ENCODE measurements at places on chromosomes 4 and X. TPM values are rescaled to one million over a fixed set of nuclear protein-coding genes. Genes with fewer than 3 reads are reported as not detected.

DNA sequence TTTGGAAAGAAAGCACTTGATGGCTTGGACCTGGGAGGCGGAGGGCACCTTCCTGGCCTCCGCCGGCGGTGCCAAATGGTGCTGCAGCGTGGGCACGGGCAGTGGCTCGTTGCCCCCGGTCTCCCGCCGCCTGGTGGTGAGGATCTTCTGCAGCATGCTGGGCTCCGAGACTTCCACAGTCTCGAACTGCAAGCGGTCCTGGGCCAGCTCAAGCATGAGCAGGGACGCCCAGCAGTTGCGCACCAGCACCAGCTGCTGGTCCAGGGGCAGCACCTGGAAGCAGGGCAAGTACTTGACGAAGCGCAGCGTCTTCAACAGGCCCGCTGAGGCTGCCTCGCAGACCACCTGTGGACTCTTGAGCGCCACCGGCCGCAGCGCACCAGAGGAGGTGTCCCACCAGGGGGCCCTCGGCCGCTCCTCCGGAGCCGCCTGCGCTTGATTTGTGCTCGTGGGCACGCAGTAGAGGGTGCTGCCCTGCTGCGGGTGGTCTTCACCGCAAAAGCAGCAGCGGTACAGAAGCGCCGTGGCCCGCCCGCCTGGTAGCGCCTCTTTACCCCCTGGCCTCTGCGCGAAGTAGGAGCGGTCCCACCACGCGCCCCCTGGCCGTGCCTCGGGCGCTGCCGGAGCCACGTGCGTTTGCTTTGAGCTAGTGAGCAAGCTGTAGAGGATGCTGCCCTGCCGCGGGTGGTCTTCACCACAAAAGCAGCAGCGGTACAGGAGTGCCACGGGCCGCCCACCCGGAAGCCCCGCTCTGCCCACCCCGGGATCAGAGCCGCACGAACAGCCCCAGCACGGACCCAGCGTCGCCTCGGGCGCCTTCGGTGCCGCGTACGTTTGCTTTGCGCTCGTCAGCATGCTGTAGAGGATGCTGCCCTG is 689 bp downstream of the NR0B1 start:
- DNase-seq = peak; percentile 46
- H3K27me3 ChIP-seq = peaks cover 46% of the 10 kb centered on the region
- H3K4me3 ChIP-seq = peak overlapping the region; percentile 53
- H3K4me1 ChIP-seq = no peaks in the 10 kb centered on the region

DNA sequence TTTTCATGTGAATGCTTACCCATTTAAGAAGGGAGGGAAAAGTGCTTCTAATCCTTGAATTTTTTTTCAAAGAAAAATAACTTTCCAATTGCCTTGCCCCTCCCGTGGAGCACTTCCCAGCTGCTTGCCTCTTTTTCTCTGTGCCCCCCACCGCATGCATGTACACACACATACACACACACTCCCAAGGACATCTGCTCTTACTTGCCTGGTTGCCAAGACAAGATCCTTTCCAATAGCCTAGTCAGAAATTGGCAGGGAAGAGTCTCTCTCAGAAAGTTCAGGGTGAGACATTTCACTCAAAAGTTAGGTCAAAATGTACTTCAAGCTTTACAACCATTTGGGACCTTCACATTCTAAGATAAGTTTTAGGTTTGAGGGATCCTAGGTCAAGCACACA is 10.9 kb downstream of the HHIP start:
- no peak overlapping the region for H3K27ac ChIP-seq
- no peaks in the 10 kb centered on the region for H3K27me3 ChIP-seq
- no peak overlapping the region for H3K4me3 ChIP-seq
- DNase-seq = no peak

DNA sequence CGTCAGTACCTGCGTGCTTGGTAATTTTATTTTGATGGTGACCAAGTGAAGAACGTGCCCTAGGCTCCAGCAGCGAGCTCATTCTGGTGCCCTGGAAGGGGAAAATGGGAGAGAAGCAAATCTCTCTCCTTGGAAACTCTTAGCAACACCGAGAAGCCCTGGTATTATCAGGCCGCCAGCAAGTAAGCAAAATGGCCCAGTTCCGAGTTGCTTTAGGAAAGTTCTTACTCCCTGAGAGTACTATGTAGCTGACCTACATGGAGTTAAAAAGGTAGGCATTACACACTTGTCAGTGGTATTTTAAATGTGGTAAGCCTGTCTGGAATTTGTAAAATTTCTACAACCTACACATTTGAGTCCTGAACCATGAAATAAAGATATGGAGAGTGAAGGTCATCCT is 146.4 kb downstream of the CPEB2 start:
- H3K4me3 ChIP-seq = no peak overlapping the region
- DNase-seq = no peak
- no peak overlapping the region for H3K27ac ChIP-seq
- H3K36me3 ChIP-seq = no peaks in the 10 kb centered on the region

IRS4 gene
- total RNA-seq = 14.9 TPM

UGT2B17 gene
- not detected for total RNA-seq

MAGEA4 gene
- total RNA-seq = 2.8 TPM

SOD3 gene
- 11.8 TPM for total RNA-seq

DNA sequence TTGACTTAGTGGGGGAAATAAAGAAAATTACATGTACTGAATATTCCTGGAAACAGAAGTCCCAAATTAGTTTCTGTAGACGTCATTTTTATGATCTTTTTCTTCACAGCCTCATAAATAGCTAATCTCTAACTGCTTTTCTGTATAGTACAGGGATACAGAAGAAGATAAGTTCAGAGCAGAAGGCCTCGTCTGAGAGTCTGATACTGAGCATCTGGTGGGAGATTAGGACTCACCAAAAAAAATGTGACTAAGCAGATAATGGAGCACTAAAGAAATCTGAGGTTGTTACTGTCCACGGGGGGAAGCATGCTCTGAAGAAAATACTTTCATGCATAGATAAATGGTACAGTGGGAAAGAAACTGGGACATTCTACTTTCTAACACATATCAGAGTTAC is 115.3 kb upstream of the TRPC5 start:
- H3K27me3 ChIP-seq = no peaks in the 10 kb centered on the region
- H3K4me1 ChIP-seq = no peaks in the 10 kb centered on the region

GSX2 gene
- not detected for total RNA-seq

DNA sequence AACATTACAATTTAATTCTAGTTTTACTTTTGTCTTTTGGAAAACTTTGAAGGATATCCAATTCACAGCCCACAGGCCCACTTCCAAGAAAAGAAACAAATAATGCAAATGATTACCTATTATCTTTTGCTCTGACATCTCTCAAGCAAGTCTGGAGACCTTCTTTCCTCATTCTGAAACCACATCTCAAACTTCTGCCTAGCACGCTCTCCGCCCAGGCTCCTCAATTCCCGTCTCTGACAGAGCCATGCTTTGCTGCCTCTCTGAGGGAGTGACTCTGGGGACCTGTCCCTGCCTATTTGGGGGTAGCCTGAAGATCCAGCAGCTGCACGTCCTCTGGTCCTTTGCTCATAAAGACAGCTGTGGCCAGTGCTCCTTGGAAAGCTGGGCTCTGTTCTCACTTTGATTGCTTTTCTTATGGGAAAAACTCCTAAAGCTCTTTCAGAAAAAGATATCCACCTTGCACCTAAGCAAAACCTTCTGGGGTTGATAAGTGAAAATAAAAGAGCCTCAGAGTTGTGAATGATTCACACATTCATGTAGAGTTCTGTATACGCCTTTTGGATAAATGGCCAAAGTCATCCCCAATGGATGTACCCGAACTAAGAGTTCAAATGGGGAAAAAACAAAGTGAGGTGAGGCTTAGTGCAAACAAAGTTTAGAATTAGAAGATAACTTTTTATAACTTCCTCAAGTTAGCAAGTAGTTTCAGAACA is 72.4 kb upstream of the TNIP3 start:
- no peaks in the 10 kb centered on the region for H3K27me3 ChIP-seq
- H3K4me1 ChIP-seq = no peaks in the 10 kb centered on the region
- no peak overlapping the region for H3K4me3 ChIP-seq
- H3K36me3 ChIP-seq = no peaks in the 10 kb centered on the region
- no peak for DNase-seq

- peak within 1 kb of the TSS; percentile 81 for H3K27ac ChIP-seq
- H3K36me3 ChIP-seq = no peaks in the 10 kb centered on the region
- no peaks in the 10 kb centered on the region for H3K4me1 ChIP-seq
Observed at GRCh38 chrX:48071064-48071985, at the start of gene ZNF630. Gene ZNF630, minus strand, starts transcription at chrX:48071640. Its CDS starts 4,754 bp downstream, at chrX:48066886.

DNA sequence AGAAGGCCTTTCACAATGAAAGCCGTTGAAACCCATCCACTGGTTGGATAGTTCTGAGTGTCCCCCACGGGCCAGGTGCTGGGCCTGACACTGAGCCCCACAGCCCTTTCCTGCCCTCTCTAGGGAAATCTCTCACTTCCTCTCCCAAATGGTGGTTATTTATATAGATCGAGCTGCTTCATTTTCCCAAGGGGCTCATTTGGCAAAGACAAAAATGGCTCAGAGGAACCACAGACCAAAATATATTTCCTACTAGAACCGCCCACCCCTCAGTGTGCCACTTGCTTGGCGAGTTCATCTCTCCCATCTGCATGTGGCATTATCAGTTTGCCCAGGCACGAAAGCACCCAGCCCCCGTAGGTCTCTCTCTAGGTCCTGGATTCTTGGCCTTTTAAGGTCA is 53.3 kb upstream of the STIM2 start:
- no peak overlapping the region for H3K4me3 ChIP-seq
- H3K27me3 ChIP-seq = no peaks in the 10 kb centered on the region
- H3K27ac ChIP-seq = no peak overlapping the region
- H3K36me3 ChIP-seq = no peaks in the 10 kb centered on the region
- DNase-seq = no peak

All from GM23338 (cell line).